ENCODE measurements at places on chromosomes 4 and X.

DNA sequence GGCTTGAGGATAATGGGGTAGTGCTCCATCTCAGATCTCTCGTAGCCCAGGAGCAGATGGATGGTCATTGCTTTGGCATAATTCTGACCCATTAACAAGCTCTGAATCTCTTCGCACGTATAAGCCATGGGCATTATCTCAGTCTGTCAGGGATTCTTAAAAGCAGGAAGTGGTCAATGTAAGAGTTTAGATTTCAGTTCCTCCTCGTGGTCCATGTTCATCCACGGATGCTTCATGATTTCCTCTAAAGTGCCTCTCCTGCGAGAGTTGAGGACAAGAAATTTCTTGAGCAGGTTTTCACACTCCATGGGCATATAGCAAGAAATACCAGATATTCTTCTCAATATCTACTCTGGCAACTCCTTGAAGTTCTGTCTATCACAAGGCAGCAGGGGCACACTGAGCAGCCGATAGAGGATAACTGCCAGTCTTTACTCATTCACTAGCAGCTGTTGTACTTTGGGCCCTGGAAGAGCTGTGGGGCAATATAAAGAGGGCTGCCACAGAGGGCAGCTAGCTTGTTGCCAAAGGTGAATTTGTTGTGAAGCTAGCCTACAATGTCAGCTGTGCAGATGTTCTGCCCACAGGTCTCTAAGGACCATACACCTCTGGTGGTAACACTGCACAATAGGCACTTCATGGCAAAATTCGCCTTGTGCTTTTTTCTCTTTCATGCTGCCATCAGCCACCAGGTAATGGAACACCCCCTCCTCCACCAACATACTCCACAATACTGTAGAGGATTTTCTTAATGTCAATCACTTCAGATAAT, 52.0 kb upstream of the WDR17 start:
- no peak for DNase-seq

DNA sequence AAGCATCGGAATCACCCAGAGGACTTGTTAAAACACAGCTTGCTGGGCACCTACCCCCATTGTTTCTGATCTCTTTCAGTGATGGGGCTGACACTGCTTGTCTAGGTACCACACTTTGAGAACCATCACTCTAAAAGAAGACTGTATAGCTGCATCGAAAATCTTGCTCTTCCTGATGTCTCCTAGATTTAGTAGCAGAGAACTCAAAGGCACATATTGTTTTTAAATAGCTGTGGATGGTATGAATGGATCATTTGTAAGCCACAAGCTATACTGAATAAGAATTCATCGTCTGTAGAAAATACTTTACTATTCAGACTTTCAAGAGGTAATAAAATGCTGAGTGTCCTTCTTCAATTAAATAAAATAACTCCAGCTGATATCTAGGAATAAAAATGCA, 405.4 kb downstream of the ANKRD50 start:
- DNase-seq: no peak

- peak; percentile 58 for DNase-seq
Observed at GRCh38 chrX:140710710-140711109, 1.2 kb downstream of the LINC00632 start.

DNA sequence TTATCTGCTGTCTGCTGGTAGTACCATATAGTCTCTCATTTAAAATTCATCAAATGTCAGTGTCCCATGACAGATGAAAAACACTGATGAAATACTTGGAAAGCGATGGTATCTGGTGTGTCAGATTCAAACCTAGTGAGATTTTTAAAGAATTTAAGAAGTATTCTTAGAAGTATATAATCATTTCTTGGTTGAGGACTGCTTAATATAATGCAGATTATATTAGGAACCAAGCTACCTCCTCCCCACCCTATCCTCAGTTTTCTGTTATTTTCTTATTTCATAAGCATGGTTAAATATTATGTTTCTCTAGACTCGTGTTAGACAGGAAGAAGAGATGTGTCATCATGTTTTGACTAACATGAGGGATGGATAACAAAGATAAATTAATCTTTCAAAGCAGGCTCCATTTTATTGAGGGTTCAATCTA, 118.5 kb downstream of the GLUD2 start:
- no peak for DNase-seq

GRCh38 chr4:53855581-53856250, 208.7 kb downstream of the CHIC2 start:
- peak; percentile 94 for DNase-seq

DNA sequence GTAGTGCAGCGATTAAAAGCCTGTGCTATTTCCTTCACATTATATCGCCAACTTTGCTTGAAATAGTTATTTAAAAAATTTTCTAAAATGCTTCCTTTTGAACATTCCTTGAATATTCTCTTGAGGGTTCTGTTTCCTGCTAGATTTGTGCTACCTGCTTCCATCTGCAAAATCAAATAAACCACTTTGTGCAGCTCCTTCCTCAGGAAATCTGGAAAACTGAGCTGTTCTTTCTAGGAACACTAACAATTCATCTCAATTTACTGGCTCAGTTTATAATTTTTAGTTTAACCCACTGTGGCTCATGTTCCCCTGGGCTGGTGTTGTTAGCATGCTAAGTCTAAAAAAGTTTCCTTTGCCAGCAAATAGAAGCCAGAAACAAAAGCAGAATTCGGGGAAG, 88.1 kb upstream of the LCORL start:
- DNase-seq: no peak

GRCh38 chr4:15077969-15078368, 75.7 kb downstream of the CPEB2 start:
- peak; percentile 5 for DNase-seq

DNA sequence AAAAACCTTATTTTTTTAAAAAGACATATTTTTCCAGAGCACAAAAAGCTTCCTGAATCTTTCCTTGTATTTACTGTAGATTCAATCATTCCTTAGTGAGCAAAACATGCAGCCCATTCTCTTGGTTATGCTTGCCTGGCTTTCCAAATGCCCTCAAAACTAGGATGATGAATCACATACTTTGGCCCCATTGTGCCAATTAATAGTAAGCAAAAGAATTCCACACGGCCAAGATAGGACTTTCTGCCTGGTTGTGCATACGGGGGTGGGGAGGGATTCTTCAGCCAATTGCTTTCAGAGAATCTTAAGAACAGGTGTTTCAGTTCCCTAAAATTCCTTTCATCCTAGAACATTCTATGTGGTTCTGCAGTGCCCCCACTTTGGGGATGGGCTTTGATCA, 7.0 kb downstream of the RAI2 start:
- no peak for DNase-seq

DNA sequence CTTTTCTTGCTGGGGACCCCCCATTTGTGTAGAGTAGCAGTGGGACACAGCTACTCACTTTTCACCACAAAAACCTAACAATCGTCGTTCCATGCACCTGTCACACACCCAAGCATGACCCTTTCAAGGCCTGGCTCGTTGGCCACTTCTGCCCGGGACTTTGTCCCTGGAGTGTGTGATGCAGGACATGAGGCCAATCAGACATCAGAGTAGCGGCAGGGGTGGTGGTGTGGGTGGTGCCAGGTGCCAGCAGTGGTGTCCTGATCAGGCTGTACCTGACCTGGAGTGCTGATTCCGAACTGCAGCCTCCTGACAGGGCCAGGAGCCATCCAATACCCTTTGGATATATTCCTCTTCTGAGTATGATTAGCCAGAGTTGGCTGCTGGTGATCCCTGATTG, 23.1 kb upstream of the PROM1 start:
- DNase-seq: no peak

- DNase-seq: no peak
Observed at GRCh38 chrX:44106864-44107263, 133.7 kb upstream of the NDP start.

- no peak for DNase-seq
Observed at GRCh38 chrX:131970347-131970746, 52.8 kb upstream of the STK26 start.

DNA sequence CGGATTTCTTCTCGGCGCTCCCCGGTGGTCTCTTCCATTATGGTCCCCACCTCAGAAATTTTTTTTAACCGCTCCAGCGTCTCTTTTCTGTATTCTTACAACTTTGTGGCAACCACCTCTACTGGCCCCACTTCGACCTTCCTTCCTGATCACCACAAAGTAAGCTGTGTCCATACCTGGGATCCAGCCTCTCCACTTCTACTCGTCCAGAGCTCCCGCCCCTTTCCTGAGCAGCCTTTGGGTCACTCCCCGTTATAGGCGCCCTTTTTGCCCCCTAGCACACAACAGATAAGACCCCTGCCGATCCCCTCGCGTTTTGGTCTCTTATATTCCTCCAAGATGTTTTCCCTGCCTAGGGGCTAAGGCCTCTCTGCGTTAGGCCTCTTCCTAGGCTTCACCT, 557 bp downstream of the PIGG start:
- no peak for DNase-seq

DNA sequence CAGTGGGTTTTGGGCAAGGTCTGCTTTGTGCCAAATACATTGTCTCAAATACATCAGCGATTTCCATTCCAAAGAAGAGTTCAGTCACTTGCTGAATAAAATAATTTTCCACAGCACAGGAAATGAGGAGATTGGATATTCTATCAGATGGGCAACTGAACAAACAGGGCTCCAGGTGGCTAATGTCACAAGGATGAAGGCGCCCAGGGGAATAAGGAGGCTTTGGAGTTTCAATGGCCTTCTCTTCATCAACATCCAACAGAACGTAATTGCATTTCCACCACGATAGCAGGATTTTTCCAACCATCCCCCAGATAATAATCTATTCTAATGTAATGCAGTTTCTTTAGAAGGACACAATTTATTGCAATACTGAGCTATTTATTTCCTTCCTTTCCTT, 104.7 kb upstream of the KLHL13 start:
- no peak for DNase-seq

DNA sequence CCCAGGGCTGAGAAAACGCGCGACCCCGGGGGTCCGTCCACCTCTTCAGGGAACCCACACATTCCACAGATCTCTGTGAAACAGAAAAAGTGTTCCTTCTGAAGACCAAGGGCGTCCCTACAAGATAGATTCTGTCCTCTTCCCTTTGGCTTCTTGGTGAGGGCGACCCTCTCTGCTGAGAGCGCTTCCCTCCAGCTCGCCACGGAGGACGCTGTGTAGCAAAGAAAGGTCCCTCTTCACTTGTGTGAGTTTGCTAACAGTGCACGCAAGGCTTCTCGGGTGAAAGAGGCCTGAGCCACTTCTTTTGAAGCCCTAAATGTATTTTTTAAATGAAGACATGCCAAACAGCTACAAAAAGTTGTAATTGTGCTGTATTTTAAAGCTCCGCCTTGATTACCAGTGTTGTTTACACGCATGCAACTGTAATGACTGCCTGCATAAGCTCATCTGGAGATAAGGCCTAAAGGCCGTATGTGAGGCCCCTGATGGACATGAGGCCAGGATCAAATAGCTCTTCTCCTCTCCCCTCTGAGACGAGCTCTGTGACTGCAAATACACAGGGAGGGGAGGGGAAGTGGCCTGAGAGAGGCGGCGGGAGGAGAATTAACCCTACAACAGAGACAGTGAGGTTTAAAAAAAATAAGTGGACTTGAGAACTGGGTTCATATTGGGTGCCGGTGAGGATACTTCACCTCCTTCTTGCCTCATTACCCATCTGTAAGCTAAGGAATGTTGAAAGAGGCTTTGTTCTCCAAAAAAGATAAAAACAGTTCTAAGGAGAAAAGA, 95.5 kb downstream of the SOWAHB start:
- DNase-seq: peak; percentile 50

- DNase-seq: peak; percentile 72
Observed at GRCh38 chrX:40148385-40149285, 50.9 kb upstream of the BCOR start.

DNA sequence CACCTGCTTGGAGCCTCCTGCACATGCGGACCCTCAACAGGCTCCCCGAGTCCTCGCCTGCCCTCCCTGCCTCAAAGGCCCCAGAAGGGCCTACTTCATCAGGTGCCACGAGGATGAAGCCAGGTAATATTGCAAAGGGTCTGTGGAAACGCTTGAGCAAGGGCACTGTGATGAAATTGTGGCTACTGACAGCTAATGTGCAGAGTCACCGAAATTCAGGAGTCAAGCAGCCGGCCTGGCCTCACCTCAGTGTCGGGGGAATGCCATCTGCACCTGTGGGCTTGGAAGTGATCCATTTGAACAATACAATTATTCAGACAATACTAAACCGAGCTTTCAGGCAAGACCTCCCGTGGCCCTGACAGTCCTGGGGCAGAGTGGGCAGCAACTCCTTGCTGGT, 3.1 kb upstream of the FGFR3 start:
- no peak for DNase-seq

GRCh38 chr4:123597586-123597985, 201.0 kb downstream of the SPRY1 start:
- DNase-seq: peak; percentile 42

GRCh38 chrX:21131786-21132185, 242.4 kb upstream of the CNKSR2 start:
- no peak for DNase-seq

GRCh38 chr4:186545436-186545835, 9.9 kb downstream of the MTNR1A start:
- DNase-seq: no peak

DNA sequence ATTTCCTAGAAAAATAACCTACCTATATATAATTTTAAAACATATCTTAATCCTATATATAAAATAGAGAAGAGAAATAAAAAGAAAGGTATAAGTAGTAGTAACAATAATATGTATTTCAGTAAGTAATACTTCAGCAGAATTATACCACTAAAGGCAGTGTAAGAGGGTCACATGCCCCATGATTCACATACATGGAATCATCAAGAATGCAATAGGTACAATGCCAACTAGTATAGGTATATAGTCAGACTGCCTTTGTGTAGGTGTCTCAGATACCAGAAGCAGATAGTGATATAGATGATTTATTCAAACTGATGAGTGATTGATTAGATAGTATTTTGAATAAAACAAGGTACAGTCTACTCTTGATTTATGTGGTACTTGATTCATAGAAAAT, 9.4 kb downstream of the AIMP1 start:
- no peak for DNase-seq

DNA sequence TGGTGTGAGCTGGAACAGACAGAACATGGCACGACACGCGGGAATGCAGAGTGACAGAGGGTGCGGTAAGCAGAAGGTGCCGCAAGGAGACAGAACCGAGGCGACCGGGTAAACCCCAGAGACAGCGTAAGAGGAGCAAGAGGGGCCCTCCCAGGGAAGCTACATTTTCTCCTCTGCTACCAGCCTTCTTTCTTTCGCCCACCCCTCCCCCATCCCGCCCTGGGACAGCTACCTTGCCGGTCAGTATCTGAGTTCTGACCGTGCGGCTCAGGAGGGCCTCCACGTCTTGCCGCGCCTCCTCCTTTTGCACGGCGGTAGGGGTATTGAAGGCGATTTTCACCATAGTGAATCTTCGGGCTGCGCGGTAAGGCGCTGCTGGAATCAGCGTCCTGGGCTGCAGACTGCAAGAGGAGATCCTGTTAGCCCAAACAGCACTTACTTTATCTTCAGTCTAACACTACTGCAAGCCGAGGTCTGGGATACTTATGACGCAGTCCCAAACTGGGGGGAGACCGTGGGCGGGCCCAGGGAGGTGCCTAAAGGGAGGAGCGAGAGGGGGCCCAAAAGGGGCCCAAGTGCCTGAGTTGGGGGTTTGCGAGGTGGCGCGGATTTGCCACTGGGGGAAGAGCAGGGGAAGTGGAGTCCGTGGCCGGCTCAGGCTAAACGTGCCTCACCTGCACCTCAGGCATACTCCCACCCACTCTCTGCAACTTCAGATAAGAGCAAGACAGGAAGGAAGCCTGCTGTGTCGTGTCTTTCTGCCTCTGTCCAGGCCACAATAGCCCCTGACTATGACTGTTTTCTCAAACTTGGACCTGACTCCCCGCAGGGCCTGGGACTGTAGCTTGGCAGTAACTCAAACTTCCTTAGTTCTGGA, at the start of gene ITM2A:
Gene ITM2A (minus strand): TSS at position 462 of the 877 bp plus-strand sequence. CDS start 119 bp downstream, at position 343.
- peak; percentile 2 for DNase-seq

- DNase-seq: peak; percentile 83
Observed at GRCh38 chr4:17567271-17567670, 9.7 kb upstream of the LAP3 start.
